A673 (cell line): ENCODE measurements at places on chromosomes 7 and 10. TPM values are rescaled to one million over a fixed set of nuclear protein-coding genes. Genes with fewer than 3 reads are reported as not detected.
A peak's percentile ranks its signal among the peaks of the same experiment; 100 is the strongest.

ITPRID1 gene
- 0.21 and 0.31 TPM in 2 replicates for total RNA-seq

PDK4 gene
- total RNA-seq: not detected in 2 replicates

ZC3HAV1L gene
- total RNA-seq: 35.3 and 36.5 TPM in 2 replicates

ANXA11 gene
- total RNA-seq: 118 and 119 TPM in 2 replicates

SLC13A4 gene
- total RNA-seq: not detected in 2 replicates

SPDYE8 gene
- total RNA-seq: not detected in 2 replicates

ABCB1 gene
- total RNA-seq: not detected in 2 replicates

ITIH5 gene
- not detected in 2 replicates for total RNA-seq

GRM8 gene
- total RNA-seq: 0.72 and 0.80 TPM in 2 replicates

PDCD11 gene
- total RNA-seq: 68.6 and 78.1 TPM in 2 replicates

OR6V1 gene
- total RNA-seq: not detected in 2 replicates

CDHR1 gene
- total RNA-seq: 0.20 TPM in 1 of 2 replicates, not detected in the other

GPR15LG gene
- total RNA-seq: not detected in 2 replicates

PTPN20 gene
- total RNA-seq: not detected in 2 replicates

- peak; percentile 31 for DNase-seq
These were observed 76.7 kb downstream of the CALD1 start for GRCh38 chr7:134856091-134856490.

DNA sequence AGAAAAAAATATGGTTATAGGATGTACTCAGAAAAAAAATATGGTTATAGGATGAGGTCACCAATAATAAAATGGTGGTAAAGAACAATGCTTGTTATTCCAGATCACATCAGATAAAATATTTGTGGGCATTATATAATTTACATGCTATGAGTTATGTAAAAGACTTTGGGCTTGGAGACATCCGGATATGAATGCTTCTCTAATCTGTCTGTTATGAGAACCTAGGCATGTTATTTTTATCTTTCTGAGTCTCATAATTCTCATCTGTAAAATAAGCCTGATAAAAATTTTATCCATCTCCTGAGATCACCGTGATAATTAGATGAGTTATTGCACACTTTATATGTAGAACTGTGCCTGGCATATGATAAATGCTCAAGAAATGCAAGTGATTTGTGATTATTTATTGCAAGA lies 37.8 kb downstream of the DKK1 start:
- no peak for DNase-seq

- no peak for DNase-seq
These were observed 398.4 kb downstream of the DGKB start for GRCh38 chr7:14504134-14504533.

GRCh38 chr7:116786791-116787443 lies 75.5 kb upstream of the CAPZA2 start:
- peak; percentile 61 for DNase-seq

DNA sequence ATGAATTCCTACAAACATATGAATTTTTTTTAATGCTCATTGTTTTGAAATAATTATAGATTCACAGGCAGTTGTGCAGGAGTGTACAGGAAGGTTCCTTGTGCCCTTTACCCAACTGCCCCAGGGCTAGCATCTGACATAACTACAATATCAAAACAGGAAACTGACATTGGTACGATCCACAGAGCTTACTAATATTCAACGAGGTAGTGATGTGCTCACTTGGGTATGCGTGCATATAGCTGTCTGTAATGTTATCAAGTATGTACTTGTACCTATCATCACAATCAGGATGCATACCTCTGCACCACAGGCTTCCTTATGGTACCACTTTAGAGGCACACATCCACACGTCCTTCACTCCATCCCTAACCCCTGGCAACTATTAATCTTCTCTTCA lies 68.3 kb downstream of the BMS1 start:
- DNase-seq: no peak

GRCh38 chr10:6781133-6781770 lies 201.2 kb upstream of the PRKCQ start:
- no peak for DNase-seq

GRCh38 chr7:106640368-106641141 lies 20.4 kb downstream of the CCDC71L start:
- no peak for DNase-seq

- no peak for DNase-seq
These were observed 30.7 kb downstream of the DGKB start for GRCh38 chr7:14871880-14872279.

GRCh38 chr10:85857791-85858190 lies 508.8 kb downstream of the GRID1 start:
- no peak for DNase-seq

GRCh38 chr10:123847686-123848432 lies 43.7 kb downstream of the CPXM2 start:
- no peak for DNase-seq

DNA sequence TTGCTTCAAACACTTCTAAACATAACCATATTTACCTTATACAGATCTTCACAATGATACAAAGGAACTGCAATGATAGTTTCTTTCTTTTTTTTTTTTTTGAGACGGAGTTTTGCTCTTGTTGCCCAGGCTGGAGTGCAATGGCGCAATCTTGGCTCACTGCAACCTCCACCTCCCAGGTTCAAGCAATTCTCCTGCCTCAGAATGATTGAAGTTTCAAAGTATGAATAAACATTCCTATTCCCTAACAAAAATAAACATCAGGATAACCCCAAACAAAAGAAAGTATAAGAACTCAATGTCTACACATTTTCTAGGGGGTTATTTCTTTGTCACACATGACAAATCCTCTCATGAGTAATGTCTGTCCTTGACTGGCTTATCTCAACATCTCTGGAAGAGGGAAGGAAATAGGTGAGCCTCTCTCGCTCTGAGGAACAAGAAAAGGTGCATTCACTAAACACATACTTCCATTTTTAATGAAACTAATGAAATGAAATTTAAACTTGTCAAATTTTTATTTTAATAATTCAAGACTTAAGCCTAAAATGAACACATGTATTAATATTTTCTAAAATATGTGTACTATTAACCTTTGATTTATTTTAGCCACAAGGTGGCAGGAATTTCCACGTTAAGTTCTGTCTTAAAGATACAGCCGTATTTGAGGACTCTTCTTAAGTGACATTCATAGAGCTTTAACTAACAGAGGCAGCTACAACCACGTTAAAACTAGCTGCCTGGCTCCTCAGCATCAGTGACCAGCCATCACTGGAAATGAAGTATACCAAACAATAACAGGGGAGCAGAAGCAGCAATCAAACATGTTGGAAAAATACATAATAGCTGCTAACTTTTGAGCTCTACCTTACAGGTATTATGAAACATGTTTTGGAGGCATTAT lies 58.3 kb downstream of the MALSU1 start:
- DNase-seq: peak; percentile 54

GRCh38 chr10:1944487-1944886 lies 207.2 kb upstream of the ADARB2 start:
- DNase-seq: no peak

- DNase-seq: no peak
These were observed 103.4 kb downstream of the ABCA13 start for GRCh38 chr7:48274662-48275061.

- DNase-seq: no peak
These were observed 90.7 kb upstream of the LEP start for GRCh38 chr7:128150223-128150865.

DNA sequence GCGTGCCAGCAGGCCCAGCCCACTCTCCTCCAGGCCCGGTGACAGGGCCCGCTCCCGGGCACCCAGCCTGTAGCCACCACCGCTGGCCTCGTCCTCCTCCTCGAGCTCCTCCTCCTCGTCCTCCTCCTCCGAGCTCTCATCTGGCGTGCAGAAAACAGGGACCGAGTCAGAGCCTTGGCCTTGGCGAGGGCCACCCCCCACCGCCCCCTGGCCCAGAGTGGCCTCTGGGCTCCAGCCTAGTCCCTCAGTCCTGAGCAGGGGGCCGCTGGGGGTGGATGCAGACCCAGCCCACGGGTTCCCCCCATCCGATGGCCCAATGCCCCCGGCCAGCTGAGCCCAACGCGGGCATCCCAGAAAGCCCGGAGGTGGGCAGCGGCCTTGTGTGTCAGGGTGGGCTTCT lies 62.9 kb downstream of the SLC29A4 start:
- no peak for DNase-seq

DNA sequence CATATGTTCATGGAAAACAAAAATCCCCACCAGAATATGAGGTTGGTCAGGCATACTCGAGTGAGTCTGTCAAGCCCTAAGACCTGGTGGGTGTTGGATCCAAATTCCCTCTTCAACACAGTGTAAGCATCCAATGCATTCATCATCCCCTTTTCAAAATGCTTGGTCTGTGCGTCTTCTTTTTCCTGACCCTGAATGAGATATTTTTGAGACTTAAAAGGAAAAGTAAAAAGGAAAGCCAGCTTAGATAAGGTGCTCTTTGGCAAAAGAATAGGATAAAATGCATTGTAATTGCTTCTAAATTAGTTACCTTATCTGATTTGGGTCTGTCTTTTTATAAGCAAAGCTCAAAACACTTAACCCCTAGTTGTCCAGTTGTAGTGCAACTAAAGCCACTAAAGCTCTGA lies 331.5 kb downstream of the PTEN start:
- DNase-seq: no peak

DNA sequence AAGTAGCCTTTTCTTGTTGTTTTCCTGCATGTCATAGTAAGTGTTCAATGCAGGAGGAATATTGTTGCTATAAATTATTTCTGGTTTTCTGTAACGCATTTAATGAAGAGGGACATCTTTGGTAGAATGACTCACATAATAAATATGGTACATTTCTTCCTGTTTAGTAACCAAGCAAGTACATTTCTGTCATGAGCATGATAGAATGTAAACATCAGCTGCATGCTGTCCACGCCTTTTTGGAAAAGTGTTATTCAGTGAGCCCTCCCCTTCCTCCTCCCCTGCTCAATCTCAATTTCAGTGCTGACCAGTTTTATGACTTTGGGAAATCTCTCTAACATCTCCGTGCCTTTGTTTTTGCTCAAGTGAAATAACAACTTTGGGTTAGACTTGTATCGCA lies 664.0 kb downstream of the XPNPEP1 start:
- no peak for DNase-seq

DNA sequence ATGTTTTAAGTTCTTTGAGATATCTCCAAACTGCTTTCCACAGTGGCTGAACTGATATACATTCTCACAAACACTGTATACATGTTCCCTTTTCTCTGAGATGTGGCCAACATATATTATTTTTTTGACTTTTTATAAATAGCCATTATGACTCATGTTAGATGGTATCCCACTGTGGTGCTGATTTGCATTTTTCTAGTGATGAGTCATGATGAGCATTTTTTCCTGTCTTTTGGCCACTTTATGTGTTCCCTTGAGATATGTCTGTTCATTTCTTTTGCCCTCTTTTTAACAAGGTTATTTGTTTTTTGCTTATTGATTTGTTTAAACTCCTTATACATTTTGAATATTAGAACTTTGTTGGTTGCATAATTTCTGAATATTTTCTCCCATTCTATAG lies 1055.1 kb downstream of the NXPH1 start:
- DNase-seq: peak; percentile 36

- peak; percentile 23 for DNase-seq
These were observed 482.3 kb downstream of the SORCS1 start for GRCh38 chr10:106682175-106682574.

GRCh38 chr7:40990841-40991240 lies 712.0 kb downstream of the INHBA start:
- no peak for DNase-seq

- DNase-seq: no peak
These were observed 7.8 kb downstream of the PDIA4 start for GRCh38 chr7:149020483-149020882.

- DNase-seq: no peak
These were observed 90.7 kb downstream of the UNCX start for GRCh38 chr7:1323178-1324027.

- no peak for DNase-seq
These were observed 25.2 kb upstream of the UNC5B start for GRCh38 chr10:71187197-71187596.

DNA sequence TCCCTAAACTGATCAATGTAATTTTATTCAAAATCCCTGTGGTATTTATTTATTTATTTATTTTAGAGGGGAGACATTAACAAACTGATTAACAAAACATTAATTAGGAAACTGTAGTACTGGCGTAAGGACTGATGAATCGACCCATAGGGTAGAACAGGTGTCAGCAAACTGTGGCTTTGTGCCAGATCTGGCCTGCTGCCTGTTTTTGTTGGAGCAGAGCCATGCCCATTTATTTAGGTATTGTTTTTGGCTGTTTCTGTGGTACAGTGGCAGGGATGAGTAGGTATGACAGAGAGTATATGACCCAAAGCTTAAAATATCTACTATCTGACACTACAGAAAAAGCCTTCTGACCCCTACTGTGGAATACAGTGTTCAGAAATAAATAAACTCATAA lies 332.5 kb upstream of the ETV1 start:
- no peak for DNase-seq

- DNase-seq: no peak
These were observed 103.8 kb downstream of the SORBS1 start for GRCh38 chr10:95457319-95457886.

GRCh38 chr7:35647171-35647574 lies 47.8 kb downstream of the HERPUD2 start:
- peak; percentile 93 for DNase-seq

DNA sequence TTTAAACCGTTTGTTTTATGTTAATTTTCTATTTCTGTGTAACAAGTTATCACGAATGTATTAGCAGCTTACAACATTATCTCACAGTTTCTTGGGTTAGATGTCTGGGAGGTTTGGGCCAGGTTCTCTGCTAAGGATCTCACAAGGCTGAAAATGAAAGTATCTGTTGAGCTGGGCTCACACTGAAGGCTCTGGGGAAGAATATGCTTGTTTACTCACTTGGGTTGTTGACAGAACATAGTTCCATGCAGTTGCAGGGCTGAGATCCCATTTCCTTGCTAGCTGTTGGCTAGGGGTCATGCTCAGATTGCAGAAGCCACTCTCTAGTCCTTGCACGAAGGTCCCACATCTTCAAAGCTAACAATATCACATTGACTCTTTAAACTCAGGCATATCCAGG lies 266.6 kb upstream of the GNAI1 start:
- DNase-seq: no peak
